Lung (tissue), 17 donors: ENCODE measurements at places on chromosomes 16 and 17.
A peak's percentile ranks its signal among the peaks of the same experiment; 100 is the strongest.

DNA sequence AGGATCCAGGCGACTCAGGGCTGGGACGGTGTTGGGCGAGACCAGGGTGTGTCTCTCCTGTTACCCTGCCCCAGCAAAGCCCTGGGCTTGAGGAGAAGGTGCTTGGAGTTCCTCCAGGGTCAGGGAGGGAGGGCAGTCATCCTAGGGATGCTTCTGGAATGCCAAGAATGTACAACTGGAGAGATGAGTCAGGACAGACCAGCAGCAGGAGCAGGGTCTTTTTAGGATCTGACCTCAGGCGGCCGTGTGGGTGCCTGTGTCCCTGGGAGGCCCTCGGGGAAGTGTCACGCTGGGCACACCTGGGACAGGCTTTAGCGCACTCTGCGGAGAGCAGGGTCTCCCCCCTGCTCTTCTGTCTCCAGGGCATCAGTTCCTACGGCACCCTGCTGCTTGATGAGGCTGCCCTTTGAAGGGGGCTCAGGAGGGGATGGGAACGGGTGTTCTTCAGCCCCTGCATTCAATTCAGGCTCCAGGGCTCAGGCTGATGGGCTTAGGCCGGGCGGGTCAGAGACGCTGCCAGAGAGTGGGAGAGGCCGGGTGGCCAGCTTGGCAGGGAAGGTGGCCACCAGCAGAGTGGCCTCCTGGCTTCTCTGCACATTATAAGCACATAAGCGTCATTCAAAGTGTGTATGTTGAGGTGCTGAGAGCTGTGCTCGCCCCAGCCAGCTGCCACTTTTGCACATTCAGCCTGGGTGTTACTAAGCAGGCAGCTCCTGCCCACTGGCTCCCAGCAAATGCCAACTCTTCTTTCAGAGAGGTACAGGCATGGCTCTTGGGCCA lies 8.4 kb upstream of the MTSS2 start:
- H3K27ac ChIP-seq: peak overlapping the region; percentile 75
- H3K36me3 ChIP-seq: no peaks in the 10 kb centered on the region
- peaks cover 33% of the 10 kb centered on the region for H3K4me1 ChIP-seq
- DNase-seq: no peak
- no peaks in the 10 kb centered on the region for H3K27me3 ChIP-seq

DNA sequence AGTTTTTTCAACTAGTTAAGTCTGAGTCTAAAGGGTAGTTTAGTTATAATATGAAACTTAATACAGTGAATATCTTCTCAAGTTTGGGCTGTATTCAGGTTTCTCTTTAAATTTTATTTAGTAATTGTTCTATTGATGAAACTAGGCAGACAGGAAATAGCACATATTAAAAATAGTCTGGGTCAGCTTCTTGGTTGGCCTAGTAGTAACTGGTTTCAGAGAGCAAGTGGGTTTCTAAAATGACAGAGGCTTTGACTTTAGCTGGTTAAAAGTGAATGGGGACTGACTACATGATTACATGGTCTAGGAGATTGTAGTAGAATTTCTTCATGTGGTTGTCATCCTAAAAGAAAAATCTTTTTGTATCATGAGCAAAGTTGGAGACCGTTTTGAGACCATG lies 46.8 kb downstream of the OMG start:
- peak; percentile 8 for DNase-seq
- H3K36me3 ChIP-seq: no peaks in the 10 kb centered on the region
- no peaks in the 10 kb centered on the region for H3K4me1 ChIP-seq
- H3K27ac ChIP-seq: no peak overlapping the region

DNA sequence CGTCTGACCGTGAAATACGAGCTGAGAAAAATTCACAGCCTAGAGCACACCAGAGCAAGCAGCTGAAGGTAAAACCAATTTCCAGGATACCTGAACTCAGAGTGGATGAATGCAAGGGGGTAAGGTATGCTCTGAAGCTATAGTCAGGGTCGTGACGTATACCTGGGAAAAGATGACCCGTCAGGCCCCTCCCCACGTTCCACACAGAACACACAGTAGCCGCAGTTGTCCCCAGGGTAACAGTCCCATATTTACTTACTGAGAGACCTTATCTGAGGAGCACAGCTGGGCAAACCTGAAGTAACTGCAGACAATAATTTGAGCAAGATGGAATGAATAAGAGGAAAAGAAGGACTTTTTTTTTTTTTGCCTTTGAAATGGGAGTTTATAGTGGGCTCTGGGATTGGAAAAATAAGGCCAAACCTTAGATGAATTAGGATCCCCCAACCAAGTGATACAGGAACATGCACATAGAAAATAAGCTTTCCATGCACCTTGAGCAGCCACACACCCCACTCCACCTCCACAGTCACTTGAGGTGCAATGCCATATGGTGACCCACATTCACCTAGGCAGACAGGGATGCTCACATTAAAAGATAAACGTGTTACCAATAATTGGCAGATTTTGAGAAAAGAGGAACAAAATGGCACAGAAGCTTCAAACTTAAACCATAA lies 38.0 kb downstream of the ABCA6 start:
- no peak for DNase-seq
- no peaks in the 10 kb centered on the region for H3K27me3 ChIP-seq
- H3K36me3 ChIP-seq: peaks cover 15% of the 10 kb centered on the region
- no peak overlapping the region for H3K27ac ChIP-seq
- H3K4me1 ChIP-seq: no peaks in the 10 kb centered on the region

DNA sequence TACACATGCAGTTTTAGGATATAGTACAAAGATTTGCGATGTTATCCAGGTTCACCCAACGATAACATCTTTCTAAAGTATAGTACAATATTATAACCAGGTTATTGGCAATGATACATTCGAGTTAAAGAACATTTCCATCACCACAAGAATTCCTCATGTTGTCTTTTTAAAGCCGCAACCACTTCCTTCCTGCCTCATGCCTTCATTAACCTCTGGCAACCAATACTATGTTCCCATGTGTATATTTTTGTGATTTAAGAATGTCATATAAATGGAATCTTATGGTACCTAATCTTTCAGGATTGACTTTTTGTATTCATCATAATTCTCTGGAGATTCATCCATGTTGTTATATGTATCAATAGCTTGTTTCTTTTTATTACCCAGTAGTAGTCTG lies 1183.2 kb downstream of the CDH11 start:
- DNase-seq: no peak
- no peaks in the 10 kb centered on the region for H3K27me3 ChIP-seq
- H3K4me1 ChIP-seq: no peaks in the 10 kb centered on the region
- no peak overlapping the region for H3K27ac ChIP-seq
- no peaks in the 10 kb centered on the region for H3K36me3 ChIP-seq
- H3K4me3 ChIP-seq: no peak overlapping the region

DNA sequence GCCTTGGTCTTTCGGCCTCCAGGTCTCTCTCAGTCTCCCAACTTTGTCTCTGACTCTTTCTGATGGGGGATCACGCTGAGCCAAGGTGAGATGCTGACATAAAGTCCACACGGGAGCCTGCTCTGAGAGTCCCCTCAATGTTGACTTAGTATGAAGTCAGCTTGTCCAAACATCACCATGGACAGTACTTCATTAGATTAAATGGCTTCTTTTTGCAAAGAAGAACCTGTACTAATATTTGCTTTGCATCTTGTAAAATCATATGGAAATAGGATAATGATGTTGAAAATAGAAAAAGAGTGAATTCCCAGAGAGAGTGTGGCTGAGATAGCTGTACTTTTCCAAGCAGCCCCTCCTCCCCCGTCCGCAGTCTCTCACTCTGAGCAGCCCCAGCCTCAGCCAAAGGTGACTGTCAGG lies 56.7 kb upstream of the SIAH1 start:
- no peak for DNase-seq
- no peaks in the 10 kb centered on the region for H3K27me3 ChIP-seq
- H3K27ac ChIP-seq: no peak overlapping the region
- no peaks in the 10 kb centered on the region for H3K36me3 ChIP-seq
- H3K4me3 ChIP-seq: no peak overlapping the region
- peaks cover 7% of the 10 kb centered on the region for H3K4me1 ChIP-seq

- H3K4me1 ChIP-seq: peaks cover 41% of the 10 kb centered on the region
- peak overlapping the region; percentile 35 for H3K27ac ChIP-seq
- no peaks in the 10 kb centered on the region for H3K36me3 ChIP-seq
- H3K4me3 ChIP-seq: no peak overlapping the region
These were observed 7.0 kb downstream of the CORO6 start for GRCh38 chr17:29615492-29616299.

GRCh38 chr16:72372087-72373045 lies 200.4 kb upstream of the PMFBP1 start:
- no peaks in the 10 kb centered on the region for H3K36me3 ChIP-seq
- H3K4me1 ChIP-seq: no peaks in the 10 kb centered on the region
- no peak overlapping the region for H3K4me3 ChIP-seq
- no peaks in the 10 kb centered on the region for H3K27me3 ChIP-seq
- no peak overlapping the region for H3K27ac ChIP-seq

- peak; percentile 92 for DNase-seq
- H3K27ac ChIP-seq: peak overlapping the region; percentile 99
- peak overlapping the region; percentile 67 for H3K4me3 ChIP-seq
- no peaks in the 10 kb centered on the region for H3K27me3 ChIP-seq
- H3K36me3 ChIP-seq: peaks cover 2% of the 10 kb centered on the region
These were observed 1.3 kb downstream of the APPBP2 start for GRCh38 chr17:60524463-60525327.

GRCh38 chr17:30808785-30809286 lies 15.7 kb downstream of the CRLF3 start:
- H3K27ac ChIP-seq: peak overlapping the region; percentile 47
- no peak for DNase-seq
- H3K4me3 ChIP-seq: no peak overlapping the region
- no peaks in the 10 kb centered on the region for H3K27me3 ChIP-seq

DNA sequence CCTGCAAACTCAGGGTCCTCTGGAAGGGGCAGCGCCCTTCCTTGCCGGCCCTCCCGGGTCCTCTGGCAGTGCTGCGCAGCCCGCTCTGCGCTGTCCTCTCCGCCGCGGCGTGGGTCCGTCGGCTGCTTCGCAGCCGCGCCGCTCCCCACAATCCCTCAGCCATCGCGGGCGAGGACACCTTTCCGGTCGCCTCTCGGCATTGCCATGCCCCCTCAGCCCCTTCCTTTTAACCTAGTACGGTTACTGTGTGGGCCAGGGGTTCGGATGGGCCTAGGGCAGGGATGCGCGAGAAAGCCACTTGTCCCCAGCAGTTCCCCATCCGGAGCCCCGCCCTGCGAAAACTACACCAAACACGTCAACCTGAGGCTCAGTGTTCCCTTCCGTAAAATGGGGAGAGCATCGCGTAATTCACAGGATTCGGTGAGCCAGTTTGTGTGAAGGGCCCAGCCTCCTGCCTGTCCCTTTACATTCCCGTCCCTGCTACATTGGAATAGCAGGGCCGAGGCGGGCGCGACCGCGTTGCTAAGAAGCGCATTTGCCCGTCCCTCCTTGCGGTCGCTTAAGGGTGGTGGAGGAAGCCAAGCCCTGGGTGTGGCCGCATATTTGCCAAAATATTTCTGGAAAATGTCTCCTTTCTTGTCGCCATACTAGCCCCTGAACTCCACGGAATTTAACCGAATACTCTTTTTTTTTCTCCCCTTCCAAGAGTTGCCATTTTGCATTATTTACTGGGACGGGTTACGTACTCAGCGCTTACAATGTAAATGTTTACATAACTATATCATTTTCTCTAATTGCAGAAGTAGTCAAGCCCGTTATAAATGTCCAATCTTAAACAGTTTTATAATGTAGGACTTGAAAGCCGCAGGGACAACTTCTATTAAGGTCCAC lies 13.2 kb downstream of the COPZ2 start:
- DNase-seq: no peak
- H3K36me3 ChIP-seq: no peaks in the 10 kb centered on the region
- no peak overlapping the region for H3K4me3 ChIP-seq
- H3K27ac ChIP-seq: peak overlapping the region; percentile 93

- H3K4me1 ChIP-seq: no peaks in the 10 kb centered on the region
- no peak overlapping the region for H3K4me3 ChIP-seq
- no peaks in the 10 kb centered on the region for H3K27me3 ChIP-seq
- no peak overlapping the region for H3K27ac ChIP-seq
These were observed 14.8 kb upstream of the ZFP90 start for GRCh38 chr16:68524069-68524820.

GRCh38 chr17:1907909-1908698 lies 78.3 kb downstream of the RPA1 start:
- H3K27ac ChIP-seq: no peak overlapping the region
- peaks cover 69% of the 10 kb centered on the region for H3K27me3 ChIP-seq
- H3K36me3 ChIP-seq: no peaks in the 10 kb centered on the region
- H3K4me3 ChIP-seq: no peak overlapping the region

DNA sequence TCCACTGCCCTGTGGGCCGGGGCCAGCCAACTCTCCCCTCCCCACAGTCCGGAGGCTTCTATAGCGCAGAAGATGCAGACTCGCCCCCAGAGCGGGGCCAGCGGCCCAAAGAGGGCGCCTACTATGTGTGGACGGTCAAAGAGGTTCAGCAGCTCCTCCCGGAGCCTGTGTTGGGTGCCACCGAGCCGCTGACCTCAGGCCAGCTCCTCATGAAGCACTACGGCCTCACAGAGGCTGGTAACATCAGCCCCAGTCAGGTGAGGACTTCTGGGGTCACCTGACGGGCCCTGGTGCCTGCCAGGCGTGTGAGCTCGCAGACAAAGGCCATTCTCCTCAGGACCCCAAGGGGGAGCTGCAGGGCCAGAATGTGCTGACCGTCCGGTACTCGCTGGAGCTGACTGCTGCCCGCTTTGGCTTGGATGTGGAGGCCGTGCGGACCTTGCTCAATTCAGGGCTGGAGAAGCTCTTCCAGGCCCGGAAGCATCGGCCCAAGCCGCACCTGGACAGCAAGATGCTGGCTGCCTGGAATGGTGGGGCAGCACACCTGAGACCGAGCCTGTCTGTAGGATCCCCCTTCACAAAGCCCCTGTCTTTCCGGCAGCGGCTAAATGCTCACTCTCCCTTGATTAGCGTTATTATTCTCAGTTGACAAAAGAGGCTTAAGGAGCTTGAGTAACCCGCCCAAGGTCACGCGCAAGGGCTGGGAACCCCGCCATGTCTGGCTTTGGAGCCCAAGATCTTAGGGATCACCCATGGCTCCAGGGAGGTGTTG lies 3.9 kb downstream of the SPATA20 start:
- peak; percentile 93 for DNase-seq
- H3K4me3 ChIP-seq: no peak overlapping the region
- H3K27ac ChIP-seq: no peak overlapping the region
- H3K36me3 ChIP-seq: peaks cover 1% of the 10 kb centered on the region

DNA sequence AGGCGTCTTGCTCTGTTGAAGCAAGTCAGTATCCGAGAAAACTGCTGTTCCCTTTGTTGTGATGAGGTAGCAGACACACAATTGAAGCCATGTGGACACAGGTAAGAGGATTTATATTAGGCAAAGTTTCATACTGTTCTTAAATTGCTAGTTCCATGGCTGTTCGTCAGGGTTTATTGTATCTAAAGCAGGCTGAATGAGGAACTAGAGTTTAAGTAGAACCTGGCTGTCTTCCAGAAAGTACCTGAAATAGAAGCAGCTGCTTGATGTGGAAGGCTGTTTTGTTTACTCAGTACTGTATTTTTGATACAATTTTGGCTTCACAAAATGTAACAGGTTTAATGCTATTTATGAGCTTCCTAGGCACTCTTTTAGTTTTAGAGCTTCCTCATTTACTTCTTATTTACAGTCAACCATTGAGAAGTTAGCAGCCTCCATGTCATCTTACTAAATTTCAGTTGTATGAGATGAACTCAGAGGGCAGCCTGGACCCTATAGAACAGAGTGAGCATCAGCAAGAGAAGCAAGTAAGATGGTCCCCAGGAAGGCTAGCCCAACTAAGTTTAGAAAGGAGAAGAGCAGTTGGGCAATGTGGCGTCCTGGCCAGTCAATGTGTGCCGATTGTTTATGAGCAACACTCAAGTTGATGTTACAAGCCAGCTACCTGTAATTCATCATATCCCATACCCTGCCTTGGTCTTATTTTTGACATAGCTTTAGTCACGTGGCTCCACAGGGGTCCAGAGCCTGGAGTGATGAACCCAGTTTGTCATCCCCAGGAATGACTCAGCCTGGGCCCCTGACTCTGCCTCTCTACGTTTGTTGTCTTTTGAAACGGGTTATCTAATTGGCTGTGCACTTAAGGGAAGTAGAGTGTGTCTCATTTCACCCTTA lies 9.7 kb upstream of the ARL2BP start:
- H3K4me3 ChIP-seq: no peak overlapping the region
- H3K36me3 ChIP-seq: peaks cover 27% of the 10 kb centered on the region
- no peaks in the 10 kb centered on the region for H3K27me3 ChIP-seq
- peaks cover 3% of the 10 kb centered on the region for H3K4me1 ChIP-seq
